Globus pallidus (tissue), 1 donor: ENCODE measurements at places on chromosomes 1 and 21.
A peak's percentile ranks its signal among the peaks of the same experiment; 100 is the strongest.

DNA sequence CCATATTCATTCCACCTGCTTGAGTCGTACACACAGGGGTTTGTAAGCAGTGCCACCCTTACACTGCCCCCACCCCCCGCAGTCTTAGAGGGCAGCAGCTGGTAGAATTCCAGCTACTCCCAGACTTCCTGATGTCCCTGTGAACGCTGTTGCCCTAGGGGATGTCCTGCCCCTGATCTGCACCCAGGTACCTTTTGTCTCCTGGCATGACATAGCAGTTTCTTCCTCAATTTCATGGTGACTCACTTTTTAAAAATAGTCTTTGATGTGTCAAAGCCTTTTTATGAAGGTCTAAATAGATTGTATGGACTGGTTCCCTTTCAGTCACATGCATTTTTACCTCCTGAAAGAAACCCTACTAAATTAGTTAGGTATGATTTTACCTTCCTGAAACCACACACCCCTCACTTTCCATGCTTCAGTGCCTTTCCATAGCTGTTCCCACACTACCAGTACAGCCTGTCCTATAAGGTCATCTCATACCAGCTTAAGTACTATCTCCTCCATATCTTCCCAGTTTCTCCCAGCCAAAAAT is 76.4 kb downstream of the ST3GAL3 start:
- no peak for DNase-seq

DNA sequence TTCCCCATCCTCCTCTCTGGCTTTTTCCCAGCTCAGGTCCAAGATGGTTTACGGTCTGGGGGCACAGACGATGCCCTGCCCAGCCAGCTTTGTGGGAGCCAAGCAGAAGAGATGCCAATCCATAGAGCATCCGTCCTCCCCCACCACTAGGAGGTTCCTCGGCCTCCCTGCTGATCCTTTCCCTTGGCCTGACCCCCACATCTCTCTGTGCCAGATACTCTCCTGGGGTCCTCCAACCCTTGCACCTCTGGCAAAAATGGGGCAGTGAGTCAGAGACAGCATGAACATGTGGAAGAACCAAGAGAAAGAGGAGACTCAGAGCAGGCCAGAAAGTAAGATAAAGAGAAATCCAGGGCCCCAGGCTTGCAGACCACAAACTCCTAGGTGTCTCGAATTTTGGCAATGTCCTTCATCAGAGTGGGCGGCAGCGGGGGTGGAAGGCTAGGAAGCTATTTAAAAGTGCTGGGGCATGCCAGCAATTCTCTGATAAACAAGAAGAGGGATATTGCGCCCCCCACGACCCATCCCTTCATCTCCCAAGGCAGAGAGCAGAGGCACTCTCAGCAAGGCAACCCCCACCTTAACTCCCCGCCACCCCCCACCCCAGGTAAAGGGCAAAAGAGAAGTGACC is 11.4 kb downstream of the BLACAT1 start:
- no peak for DNase-seq

DNA sequence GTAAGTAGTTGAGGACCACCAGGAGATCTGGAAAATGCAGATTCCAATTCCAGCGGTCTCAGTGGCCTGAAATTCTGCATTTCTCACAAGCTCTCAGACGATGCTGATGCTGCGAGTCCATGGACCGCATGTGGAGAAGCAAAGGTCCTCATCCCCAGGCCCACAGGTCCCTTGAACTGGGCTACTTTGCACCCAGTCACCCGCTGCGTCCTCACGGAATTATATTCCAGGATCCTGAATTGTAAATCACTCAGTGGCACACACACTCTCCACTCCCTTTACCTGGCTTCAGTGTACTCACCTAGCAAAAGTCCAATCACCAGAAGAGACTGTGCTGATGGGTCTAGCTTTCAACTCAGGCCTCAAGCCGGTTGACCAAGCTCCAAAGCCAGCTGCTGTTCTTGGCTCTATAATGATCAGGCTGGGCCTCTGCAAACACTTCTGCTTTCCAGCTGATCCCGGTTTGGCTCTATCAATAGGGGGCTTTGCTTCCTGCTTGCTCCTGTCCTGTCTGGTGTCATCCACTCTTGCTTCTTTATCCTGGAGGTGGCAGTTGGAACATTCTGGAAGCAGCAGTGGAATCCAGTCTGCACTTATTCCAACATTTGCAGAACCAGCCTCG is 904 bp upstream of the RPL22 start:
- no peak for DNase-seq

DNA sequence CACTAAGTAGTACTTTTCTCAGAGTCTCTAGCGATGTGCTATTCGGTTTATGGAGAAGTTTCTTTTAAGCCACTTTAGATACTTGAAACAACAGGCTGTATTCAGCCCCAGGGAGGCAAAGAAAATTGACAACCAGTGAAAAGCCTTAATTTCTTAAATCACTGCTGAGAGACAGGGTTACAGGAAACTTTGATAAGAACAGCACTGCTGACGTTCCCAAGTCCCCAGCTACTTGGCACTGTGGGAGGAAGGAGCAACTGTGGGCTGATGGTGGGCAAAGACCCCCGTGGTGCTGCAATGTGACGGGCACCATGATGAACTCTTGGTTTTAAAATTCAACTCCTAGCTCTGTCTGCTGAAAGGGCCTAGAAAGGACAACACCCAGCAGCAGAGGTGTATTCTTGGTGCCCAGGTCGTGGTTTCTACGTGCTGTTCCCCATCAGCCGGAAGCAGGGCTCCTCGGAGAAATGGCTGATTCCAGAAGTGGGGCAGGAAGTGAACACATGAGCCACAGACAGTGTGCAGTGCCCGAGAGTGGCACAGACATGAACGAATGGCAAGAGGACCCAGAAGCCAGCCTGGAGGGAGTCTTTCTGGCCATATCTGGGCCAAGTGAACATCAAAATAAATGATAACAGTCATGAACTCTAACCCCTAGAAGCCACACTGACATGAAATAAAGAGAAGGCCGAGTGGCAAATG is 5.3 kb downstream of the PTTG1IP start:
- DNase-seq = no peak

DNA sequence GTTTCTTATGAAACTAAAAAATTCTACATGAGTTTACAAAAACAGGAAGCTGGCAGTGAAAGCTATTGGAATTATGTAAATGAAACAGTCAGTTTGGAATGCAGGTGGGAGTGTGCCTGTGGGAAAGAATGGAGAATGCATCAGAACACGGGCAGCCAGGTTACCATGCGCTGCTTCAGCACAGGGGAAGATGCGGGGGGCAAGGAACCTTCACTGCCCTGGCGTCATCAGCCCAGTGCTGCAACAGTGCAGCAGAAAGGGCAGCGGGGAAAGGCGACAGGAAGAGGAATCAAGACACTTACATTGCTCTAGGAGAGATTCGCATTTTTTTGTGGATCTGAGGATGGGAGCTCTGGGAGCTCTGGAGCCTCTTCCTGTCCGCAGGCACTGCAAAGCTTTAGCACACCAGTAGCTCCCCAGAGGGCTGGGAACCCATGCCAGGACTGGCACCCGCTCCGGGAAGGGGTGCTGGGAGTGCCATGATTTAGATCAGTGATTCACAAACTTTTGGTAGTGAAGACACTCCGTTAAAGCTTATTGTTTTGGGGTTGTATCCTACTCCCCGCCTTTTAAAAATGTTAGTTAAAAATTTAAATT is 64.1 kb upstream of the WDR26 start:
- DNase-seq = no peak

DNA sequence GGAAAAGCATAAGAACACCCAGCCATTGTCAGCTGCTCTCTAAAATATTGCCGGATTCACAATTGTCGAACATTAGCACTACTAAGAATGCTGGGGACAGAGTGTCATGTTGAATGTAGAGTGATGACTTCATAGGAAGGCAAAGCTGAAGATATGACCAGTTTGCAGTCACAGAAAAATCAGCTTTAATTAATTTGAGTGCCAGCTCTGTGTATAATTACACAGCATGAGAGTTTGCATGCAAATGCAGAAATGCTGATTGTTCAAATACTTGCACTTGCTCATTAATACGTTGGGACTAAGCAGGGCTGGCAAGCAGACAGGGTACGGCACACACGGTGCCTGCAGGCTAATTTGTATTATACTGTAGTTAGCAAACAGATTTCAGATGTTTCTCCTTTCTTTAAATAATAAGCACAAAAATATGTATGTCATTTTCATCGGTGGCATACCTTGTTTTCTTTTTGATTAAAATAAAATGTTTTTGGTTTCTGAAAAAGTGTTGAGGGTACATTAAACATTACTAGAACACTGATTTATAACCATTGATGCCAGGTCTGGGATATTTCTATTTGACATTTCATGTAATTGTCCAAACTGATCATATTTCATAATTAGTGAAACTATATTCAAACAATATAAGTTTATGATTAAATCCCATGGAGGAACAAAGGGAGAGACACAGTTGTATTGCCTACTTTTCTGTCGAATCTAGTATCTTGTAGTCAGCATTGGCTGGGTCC is 99.8 kb upstream of the ADGRL2 start:
- no peak for DNase-seq

- peak; percentile 62 for DNase-seq
Measured at GRCh38 chr1:21175670-21176581, 771 bp downstream of the EIF4G3 start.

GRCh38 chr1:116380499-116381242 is 7.6 kb downstream of the ATP1A1 start:
- DNase-seq = no peak

DNA sequence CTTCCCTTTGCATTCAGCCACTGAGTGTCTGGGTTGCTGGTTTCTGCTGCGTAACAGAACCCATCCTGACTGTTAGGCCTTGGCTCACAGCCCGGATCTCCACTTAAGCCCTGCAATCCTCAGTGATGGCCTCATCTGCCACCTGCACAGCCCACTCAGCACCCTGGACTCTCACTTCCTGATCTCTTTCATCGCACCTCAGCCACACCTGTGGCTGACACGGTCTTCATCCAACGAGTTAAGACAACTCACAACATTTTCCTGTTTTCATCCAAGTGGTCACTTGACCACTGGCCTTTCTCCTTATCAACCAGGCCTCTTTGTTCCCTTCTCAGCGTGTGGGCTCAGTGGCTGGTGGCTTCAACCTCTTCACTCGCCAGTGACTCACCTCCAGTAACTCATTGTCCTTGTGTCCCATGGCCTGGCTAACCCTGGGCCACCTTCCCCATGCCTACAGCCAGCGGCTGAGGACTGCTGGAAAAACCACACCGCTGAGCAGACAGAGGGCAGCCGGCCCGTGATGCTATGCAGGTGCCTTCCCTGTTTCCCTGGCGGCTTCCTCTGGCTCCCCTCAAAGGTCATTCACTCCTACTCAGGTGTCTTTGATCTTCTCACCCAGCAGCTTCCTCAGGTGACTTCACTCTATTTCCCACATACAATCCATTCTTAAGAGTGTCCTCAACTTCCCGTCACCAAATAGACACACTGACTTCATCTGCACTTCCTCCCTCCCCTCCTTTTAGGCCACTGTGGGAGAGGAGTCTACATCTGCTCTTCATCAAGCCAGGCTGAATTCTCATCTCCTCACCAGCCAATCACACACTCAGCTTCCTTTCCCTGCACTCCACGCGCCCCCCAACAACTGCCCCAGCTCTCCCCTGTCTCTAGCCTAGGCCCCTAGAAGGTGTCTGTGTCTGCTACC is 19.9 kb upstream of the EDN2 start:
- no peak for DNase-seq

- DNase-seq = no peak
Measured at GRCh38 chr1:68525781-68526180, 28.9 kb upstream of the DEPDC1 start.

DNA sequence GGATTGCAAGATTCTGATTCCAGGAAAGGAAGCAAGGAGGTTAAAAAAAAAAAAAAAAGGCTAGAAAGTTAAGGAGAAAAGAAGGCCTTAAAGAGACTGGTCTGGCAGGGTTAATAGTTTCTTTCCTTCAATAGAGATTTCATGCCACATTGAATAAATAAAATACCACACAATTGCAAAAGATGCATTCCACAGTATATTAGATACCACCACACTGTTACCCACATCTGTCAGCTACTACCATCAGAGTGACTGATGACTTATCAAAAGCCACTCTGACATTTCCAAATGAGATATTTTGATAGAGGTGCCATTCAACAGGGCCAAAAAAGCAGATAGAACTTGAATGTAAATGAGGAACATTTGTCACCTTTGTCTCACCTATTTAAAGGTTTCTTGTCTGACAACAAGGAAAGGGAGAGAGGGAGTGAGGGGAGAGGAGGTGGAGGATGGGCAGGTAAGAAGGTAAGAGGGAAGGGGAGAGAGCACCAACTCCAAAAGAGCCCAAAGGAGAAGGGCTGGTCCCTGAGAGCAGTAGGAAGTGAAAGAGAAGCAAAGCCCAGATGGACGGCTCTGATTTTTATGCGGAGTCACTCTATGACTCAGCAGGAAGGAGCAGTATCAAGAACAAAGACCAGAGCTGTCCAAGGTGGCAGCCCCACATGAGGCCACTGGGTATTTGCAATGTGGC is 38.3 kb downstream of the LRRN2 start:
- peak; percentile 21 for DNase-seq

GRCh38 chr1:30656171-30656940 is 67.0 kb downstream of the MATN1 start:
- DNase-seq = no peak

- DNase-seq = no peak
Measured at GRCh38 chr1:107710005-107710404, 255.0 kb downstream of the VAV3 start.

- peak; percentile 22 for DNase-seq
Measured at GRCh38 chr1:203769505-203770343, 4.7 kb downstream of the LAX1 start.

- no peak for DNase-seq
Measured at GRCh38 chr1:195376190-195376589, 1232.0 kb downstream of the KCNT2 start.

- no peak for DNase-seq
Measured at GRCh38 chr1:12009318-12009947, 9.9 kb upstream of the MIIP start.

DNA sequence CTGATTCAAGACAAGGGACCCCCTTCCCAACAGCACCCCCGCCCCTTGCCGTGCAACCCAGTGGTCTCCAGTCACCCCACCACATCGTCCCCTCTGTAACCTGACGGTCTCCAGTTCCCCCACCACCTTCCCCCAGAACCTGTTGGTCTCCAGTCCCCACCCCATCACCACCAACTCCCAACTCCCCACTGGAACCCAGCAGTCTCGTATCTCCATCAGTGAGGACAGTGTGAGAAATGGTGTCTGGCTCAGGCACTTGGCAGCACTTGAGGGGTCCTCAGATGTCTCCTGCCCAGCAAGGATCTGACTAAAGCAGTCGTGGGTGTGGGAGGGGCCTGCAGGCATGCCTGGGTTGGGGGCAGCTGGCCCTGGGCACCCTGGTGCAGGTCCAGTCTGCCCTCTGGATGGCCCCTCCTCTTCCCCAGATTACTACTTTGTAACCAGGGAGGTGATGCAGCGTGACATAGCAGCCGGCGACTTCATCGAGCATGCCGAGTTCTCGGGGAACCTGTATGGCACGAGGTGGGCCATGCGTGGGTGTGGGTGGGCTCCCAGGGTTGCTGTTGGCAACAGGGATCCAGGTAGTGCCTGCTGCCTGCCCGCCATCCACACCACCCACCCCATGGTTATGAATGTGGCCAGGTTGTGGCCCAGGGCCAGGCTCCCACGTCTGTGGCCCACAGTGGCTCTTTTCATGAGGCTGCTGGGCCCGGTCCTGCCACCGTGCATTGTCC is 3.1 kb upstream of the GJC2 start:
- DNase-seq = no peak

GRCh38 chr1:20108366-20109123 is 10.8 kb downstream of the PLA2G2D start:
- no peak for DNase-seq
